ENCODE measurements at places on chromosomes 2 and 18.

DNA sequence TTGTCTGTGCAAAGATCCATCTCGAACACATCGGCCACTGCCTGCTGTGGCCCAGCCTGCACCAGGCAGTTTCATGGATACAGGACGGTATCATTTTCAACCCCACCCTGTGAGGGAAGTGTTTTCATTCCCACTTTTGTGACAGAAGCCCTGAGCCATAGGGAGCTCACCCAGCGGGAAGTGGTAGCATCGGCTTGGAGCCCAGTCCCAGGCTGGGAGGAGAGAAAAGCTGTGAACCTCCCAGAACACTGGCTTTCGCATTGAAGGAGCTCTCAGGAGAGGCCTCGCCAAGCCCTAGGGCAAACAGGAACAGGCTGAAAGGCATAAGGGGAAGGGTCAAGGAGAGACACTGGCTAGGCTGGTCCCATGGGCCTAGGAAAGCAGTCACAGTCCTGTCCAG lies 166.1 kb downstream of the TFCP2L1 start:
- no peak for DNase-seq

GRCh38 chr2:28633746-28634145 lies 117.9 kb upstream of the PPP1CB start:
- no peak for DNase-seq

GRCh38 chr2:239495791-239496233 lies 95.0 kb upstream of the HDAC4 start:
- DNase-seq: no peak

DNA sequence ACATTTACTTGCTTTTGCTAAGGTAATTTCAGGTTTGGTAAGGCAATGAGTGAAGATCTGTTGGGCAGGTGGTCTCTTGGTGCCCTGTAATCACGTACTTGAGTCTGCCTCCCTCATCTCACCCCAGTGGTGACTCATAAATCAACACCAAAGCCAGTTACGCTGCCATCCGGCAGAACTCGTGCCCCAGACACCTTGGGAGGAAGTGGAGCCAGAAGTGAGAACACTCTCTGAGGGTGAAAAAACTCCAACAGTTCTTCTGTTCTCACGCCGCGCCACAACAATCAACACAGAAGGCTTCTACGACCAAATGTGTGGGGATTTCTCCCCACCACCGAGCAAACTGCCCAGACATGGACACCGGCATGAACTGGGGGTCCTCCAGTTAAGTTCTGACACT lies 206.2 kb downstream of the ARL4C start:
- DNase-seq: peak; percentile 36

DNA sequence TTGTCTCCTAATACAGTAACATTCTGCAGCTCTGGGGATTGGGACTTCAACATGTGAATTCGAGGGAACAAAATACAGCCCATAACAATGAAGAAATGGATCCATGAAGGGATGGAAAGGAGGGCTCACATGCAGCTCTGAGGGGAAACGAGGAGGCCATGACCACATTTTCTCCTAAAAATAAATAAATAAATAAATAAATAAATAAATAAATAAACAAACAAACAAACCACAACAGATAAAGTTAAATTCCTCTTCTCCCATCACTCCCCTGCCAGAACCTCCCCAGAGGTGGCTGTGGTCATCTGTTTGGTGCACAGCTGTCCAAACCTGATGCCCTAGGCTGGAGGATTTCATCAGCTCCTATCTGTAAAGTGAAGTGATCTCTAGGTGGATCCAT lies 42.7 kb downstream of the MAL start:
- no peak for DNase-seq

GRCh38 chr2:153872311-153873051 lies 759 bp downstream of the GALNT13 start:
- no peak for DNase-seq

GRCh38 chr2:167697948-167698347 lies 549.4 kb downstream of the STK39 start:
- no peak for DNase-seq

DNA sequence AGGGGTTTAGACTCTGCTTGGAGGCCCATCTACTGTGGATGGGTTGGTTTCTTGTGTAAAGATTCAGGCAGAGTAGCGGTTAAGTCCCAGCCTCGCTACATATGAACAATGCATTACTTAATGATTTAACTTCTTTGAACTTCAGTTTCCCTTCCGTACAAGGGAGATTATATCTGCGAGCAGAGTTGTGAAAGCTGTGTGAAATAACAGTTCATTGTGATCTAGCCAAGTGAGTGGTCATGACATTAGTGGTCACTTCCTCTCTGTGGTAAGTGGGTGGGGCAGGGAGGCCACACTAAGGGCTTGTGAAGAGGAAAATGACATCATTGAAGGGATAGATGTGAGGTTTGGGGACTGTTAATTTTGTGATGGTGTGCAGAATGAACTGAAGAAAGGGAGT lies 14.1 kb upstream of the MEX3C start:
- DNase-seq: no peak

GRCh38 chr2:28618221-28619141 lies 122.6 kb downstream of the PLB1 start:
- DNase-seq: no peak

Data from GM12892 (cell line).